ENCODE measurements at places on chromosomes 13 and 19. TPM values are rescaled to one million over a fixed set of nuclear protein-coding genes. Genes with fewer than 3 reads are reported as not detected.

DNA sequence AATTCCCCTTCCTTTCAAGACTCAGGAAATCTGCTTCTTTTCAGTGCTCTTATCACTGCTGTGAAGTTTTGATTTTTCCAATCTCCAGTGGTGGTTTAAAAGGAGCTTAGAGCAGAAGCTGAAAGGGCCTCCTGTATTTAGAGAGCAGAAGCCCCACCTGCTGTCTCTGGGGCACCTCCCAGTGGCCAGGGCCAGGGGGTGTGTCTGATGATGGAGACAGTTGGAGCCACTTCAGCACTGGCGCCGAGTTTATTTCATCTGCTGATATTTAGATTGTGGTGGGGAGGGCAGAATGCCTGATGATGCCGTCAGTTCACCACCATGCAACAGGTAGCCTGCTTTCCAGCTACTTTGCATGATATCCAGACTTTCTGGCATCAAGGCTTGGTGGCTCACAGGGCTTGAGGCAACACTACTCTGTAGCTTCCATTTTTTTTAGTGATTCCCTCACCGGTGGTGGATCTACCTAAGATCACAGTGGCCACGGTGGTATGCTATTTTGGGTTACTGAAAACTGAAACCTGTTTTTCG lies 371.9 kb downstream of the KCNRG start:
- peaks cover 21% of the 10 kb centered on the region for H3K4me1 ChIP-seq
- H3K27ac ChIP-seq, result no peak overlapping the region
- H3K36me3 ChIP-seq, result peaks cover 6% of the 10 kb centered on the region

DNA sequence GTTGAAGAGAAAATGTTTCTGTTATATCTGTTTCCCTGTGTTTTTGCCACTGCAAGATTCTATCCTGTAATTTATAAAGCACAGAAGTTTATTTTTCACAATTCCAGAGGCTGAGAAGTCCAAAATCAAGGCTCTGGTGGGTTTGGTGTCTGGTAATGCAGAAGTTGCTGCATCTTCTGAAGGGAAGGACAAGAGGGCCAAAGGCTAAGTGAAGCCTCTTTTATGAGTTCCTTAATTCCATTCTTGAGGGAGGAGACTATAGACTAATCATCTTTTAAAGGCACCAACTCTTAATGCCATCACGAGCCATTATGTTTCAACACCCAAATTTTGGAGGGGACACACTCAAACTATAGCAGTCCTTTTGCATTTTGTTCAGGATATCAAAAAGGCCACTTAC lies 34.1 kb upstream of the WDFY2 start:
- peaks cover 5% of the 10 kb centered on the region for H3K4me1 ChIP-seq
- no peaks in the 10 kb centered on the region for H3K36me3 ChIP-seq
- H3K4me3 ChIP-seq, result no peak overlapping the region
- DNase-seq, result no peak

GRCh38 chr13:33050161-33050560 lies 33.9 kb downstream of the KL start:
- H3K27ac ChIP-seq, result no peak overlapping the region
- no peaks in the 10 kb centered on the region for H3K36me3 ChIP-seq
- no peak for DNase-seq
- no peak overlapping the region for H3K4me3 ChIP-seq
- H3K27me3 ChIP-seq, result peaks cover 3% of the 10 kb centered on the region

GRCh38 chr13:42707048-42707447 lies 74.3 kb upstream of the FAM216B start:
- H3K27me3 ChIP-seq, result peaks cover 15% of the 10 kb centered on the region
- no peaks in the 10 kb centered on the region for H3K36me3 ChIP-seq
- no peak overlapping the region for H3K4me3 ChIP-seq
- H3K4me1 ChIP-seq, result no peaks in the 10 kb centered on the region

DNA sequence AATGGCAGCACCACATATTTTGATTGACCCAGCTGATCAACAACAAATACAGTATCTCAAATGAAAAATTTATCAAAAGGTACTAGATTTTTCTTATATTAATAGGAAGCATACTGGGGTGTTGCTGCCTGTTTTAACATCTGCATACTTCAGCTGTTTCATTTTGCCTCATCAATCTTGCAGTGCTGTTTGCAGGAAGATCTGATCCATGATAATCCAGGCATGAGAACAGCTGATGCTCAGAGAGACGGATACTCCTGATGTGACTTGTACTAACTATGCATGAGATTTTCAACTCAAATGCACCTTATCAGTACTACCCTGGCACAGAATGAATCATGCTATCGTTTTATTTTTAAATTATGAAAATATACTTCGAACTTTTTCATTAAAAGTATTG lies 2136.8 kb downstream of the PCDH9 start:
- no peak overlapping the region for H3K4me3 ChIP-seq
- H3K27ac ChIP-seq, result no peak overlapping the region
- H3K36me3 ChIP-seq, result no peaks in the 10 kb centered on the region
- H3K4me1 ChIP-seq, result no peaks in the 10 kb centered on the region
- no peak for DNase-seq

GRCh38 chr13:113852536-113853517 lies 11.0 kb downstream of the GAS6 start:
- H3K4me1 ChIP-seq, result peaks cover 9% of the 10 kb centered on the region
- H3K4me3 ChIP-seq, result no peak overlapping the region
- H3K27me3 ChIP-seq, result peaks cover 7% of the 10 kb centered on the region
- DNase-seq, result no peak
- H3K36me3 ChIP-seq, result no peaks in the 10 kb centered on the region

GRCh38 chr19:39679056-39679790 lies 23.5 kb downstream of the LGALS16 start:
- H3K4me1 ChIP-seq, result peaks cover 39% of the 10 kb centered on the region
- H3K36me3 ChIP-seq, result no peaks in the 10 kb centered on the region
- H3K27me3 ChIP-seq, result peaks cover 32% of the 10 kb centered on the region
- H3K27ac ChIP-seq, result peak overlapping the region; percentile 18
- DNase-seq, result no peak

Gene KIR2DL3
- total RNA-seq, result 14.6 TPM

All from natural killer cell treated with Interleukin-12 subunit alpha and Interleukin-12 subunit beta and Interleukin-15 and Interleukin-18, amount 100 ng/mL, for 72 hours (primary cell).